ENCODE measurements at places on chromosomes 13 and 19.

DNA sequence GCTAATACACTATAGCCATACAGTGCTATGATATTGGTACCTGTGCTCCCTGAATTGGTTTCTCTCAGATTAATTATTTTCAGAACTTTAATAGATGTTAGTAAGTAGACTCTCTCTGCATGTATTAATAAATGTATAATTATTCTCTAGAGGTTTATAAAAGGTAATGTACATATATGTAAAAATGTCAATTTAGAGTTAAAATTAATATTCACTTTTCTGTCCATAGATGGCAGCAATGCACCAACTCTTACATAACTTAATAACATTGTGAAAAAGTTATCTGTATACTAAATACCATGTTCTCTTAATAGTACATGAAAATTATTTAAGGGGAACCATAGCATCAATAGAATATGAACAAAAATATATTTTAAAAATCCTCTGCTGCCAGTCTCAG, 515.0 kb upstream of the KLHL1 start:
- DNase-seq = peak; percentile 17

DNA sequence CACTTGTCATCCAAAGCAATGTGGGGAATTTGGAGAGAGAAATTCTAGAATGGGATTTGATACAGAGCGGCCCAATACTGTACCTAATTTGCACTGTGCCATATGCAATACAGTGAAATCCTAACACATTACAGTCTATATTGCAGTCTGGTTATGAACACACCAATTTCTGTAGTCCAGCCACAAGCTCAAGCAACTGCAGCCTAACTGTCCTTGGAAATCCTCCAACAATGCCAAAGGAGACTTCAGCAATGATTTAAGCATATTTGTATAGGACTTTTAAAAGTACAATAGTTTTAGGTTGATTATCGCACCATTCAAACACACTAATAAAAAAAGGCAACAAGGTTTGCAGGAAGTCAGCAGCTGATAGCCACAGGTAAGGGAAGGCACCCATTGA, 17.3 kb downstream of the DIAPH3 start:
- no peak for DNase-seq

GRCh38 chr19:948842-949496, 23.1 kb downstream of the ARID3A start:
- no peak for DNase-seq

DNA sequence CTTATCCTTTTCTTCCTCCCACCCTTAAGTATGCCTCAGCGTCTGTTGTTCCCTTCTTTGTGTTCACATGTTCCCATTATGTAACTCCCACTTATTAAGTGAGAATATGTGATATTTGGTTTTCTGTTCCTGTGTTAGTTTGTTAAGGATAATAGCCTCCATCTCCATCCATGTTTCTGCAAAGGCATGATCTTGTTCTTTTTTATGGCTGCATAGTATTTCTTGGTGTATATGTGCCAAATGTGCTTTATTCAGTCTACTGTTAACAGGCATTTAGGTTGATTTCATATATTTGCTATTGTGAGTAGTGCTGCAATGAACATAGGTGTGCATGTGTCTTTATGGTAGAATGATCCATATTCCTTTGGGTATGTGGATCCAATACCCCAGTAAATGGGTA, 3.2 kb upstream of the ZNF441 start:
- no peak for DNase-seq

- peak; percentile 80 for DNase-seq
These were observed 4.3 kb downstream of the PHF11 start for GRCh38 chr13:49499889-49500660.

DNA sequence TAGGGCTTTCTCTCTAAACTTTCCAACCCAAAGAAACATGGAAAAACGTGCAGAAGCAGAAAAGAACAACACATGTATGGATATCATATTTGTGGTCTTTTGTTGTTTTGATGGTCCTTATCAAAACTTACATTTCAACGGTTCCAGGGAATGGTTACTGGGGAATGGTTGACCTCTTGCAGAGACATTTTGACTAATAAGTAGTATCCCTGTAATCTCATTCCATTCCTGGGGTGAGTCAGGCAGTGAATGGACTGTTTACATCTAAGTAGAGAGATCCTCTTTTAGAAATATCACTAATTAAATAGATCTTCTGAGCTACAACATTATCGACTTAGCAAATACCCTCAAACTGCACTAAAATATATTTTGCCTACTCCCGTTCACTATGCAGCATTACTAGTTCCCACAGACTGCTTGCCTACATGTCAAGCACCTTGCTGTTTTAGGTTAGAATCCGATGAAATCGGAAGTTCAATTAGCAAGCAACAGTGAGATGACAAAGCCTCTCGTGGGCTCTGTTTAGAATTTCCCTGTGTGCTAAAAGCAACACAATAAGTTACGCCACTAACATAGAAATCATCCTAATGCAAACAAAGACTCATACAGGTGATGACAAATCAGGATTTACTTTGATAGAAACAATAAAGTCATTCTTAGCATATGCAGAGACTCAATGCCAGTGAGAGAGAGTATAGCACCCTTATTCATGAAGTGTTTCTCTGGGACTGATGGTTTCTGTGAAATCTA, 797.7 kb upstream of the ARGLU1 start:
- no peak for DNase-seq

DNA sequence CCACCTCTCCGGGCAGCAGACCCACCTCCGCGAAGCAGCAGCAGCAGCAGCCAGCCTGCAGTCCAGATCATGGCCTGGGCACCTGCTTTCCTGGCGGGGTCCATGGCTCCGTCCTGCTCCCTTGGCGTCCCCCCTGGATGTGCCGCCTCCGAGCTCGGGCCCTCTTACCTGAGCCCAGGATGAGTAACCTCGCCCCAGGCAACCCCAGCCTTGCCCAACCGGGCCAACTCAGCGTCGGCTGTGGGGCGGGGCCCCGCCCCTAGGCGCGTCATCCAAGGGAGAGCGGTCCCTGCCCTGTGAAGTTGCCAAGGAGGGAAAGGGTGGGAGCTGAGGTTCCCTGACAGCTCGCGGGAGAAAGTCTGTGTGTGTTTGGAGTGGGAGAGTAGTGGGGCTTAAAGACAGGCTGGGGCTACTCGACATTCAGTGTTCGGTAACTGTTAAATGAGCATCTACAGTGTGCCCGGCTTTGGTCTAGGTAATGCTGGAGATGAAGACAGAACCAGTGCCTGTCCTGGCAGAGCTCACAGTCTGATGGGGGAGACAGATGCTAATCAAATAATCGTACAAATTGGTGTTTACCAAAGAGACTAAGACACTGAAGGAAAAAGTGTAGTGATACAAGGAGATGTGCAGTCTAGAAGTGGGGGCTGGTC, at the start of gene LYPD3:
Gene LYPD3, minus strand, starts transcription at position 141 of the 653 bp plus-strand sequence. Its CDS starts 37 bp downstream, at position 104.
- peak; percentile 63 for DNase-seq

- DNase-seq = no peak
These were observed 1043.6 kb downstream of the UQCRFS1 start for GRCh38 chr19:28169168-28169887.

DNA sequence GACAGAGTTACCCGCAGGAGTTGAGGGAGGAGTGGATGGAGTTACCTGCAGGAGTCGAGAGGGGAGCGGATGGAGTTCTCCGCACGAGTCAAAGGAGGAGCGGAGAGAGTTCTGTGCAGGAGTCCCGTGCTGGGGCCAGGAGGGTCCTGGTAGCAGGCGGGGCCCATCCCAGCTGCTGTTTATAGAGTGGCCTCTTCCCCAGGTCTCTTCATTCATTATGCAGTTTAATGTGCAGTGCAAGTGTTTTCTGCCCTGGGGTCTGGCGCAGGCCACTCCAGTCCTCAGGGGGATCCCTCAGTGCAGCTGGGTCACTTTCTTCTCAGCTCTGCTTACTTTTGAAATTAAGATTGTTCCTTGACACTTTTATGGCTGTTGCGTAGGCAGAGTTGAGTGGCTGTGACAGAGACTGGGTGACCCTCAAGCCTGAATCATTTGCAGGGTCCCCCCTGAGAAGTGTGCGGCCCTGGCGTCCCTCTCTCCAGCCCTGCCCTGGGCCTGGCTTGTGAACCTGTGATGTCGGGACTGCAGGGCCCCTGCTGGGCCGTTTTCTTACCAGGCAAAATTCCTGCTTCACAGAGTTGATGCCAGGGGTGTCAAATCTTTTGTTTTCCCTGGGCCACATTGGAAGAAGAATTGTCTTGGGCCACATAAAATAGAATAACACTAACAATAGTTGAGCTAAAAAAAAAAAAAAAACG, 17.9 kb downstream of the TFDP1 start:
- no peak for DNase-seq

GRCh38 chr13:114027046-114027715, 53.3 kb upstream of the C13orf46 start:
- DNase-seq = no peak

GRCh38 chr13:104757712-104758111, 1691.5 kb upstream of the SLC10A2 start:
- DNase-seq = no peak

GRCh38 chr19:16458391-16459341, 13.1 kb downstream of the EPS15L1 start:
- no peak for DNase-seq

GRCh38 chr13:65275838-65276630, 1954.1 kb downstream of the PCDH9 start:
- no peak for DNase-seq

GRCh38 chr13:102138635-102139190, 263.1 kb downstream of the FGF14 start:
- DNase-seq = no peak

- DNase-seq = no peak
These were observed 456.4 kb downstream of the FGF14 start for GRCh38 chr13:101945435-101945834.

DNA sequence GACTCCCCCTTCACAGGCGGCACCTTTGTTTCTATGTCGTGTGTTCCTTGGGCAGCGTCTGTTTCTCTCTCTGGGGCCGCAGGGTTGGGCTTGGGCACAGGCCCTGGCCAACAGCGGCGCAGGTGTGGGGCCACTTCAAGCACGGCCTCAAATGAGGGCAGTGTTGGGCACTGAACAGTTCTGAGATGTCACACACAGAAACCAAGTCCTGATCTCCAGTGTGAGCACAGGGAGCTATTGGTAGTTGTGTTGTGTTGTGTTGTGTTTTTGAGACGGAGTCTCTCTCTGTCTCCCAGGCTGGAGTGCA, 42.7 kb downstream of the GATAD2A start:
- DNase-seq = no peak

- DNase-seq = no peak
These were observed 11.4 kb downstream of the NFIX start for GRCh38 chr19:13006431-13007281.

DNA sequence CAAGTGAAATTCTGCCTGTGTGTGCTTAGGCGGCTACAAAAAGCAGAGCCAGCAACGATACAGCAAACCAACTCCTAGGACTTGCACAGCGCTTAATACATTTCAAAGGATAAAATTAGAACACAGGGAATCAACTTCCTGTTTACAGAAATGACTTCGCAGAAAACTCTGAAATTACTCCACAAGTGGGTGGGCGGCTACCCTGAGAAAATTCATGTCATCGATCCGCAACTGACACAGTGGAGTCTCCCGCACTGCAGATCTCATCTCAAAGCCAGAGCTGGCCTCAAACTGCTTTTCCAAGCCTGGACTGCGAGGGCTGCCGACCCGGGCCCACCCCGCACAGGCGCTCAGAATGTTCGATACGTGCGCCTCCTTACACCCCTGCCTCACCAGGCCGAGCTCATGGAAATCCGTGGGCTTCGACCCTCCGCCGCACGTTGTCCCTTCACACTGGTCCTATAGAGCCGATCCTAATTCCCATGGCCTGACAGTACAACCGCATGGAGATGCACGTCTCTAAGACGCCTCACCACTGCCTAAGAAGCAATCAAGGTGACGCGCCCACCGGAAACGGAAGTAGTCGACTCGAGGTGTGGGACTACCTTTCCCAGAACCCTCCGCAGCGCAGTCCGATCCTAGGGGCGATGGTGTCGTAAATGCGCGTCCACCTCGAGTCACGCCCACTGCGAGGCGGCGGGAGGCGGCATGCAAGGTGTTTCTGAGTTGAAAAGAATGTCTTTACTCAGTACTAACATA, at the start of gene ZNF229:
Gene ZNF229, minus strand, starts transcription at position 557 of the 759 bp plus-strand sequence. CDS start 5,625 bp downstream, outside the sequence.
- peak; percentile 52 for DNase-seq

GRCh38 chr13:37230346-37230745, 124.9 kb upstream of the CSNK1A1L start:
- DNase-seq = no peak

DNA sequence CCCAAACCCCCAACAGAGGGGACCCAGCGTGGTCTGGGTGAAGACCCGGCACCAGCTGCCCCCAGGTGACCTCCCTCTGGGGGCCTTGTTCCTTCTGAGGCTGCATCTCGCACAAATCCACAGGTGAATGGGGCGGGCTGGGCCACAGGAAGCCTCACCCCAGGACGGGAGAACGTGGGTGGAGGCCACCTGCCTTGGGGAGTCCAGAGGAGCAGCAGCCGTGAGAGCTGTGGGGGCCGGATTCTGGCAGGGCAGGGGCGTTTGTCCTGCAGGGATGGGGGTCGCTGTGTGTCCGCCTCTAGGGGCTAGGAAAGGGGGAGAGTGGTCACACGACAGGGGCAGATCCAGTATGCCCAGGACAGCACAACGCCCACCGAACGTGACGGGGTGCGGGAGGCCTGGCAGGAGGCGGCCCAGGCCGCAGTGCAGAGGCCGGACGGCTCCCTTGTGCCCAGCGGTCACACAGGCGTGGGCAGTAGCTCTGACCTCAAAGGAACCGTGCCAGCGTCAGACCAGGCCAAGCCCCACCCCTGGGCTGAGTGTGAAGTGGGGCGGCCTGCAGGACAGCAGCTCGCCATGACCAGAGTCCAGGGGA, 6.7 kb downstream of the POLR2E start:
- DNase-seq = peak; percentile 71

DNA sequence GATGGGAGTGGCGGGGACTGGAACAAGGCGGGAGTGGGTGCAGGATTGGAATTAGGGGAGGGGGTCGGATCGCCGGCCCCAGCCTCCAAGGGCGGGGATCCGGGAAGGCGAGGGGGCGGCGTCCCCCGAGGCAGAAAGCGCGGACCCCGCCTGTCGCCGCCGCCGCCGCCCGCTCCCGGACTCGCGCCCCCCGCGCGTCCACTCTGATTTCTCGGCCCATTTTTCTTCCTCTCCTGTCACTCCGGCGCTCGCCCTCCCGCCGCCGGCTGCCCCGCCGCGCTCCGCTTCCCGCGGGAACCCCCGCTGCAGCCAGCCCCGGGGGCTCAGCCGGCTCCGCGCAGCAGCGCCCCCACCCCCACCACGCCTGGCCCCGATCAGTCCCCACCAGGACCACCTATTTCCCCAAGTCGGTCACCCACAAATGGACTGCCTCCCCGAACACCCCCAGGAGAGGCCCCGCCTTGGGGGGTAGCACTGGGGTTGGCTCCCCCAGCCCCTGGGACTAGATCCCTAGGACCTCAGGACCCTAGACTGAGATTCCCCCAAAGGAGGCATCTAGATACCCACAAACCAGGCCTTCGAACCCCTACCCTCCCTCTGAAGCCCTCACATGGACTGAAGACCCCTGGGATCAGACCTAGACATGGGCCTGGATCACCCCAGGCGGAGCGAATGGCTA, 12.6 kb upstream of the ERFL start:
- DNase-seq = no peak

DNA sequence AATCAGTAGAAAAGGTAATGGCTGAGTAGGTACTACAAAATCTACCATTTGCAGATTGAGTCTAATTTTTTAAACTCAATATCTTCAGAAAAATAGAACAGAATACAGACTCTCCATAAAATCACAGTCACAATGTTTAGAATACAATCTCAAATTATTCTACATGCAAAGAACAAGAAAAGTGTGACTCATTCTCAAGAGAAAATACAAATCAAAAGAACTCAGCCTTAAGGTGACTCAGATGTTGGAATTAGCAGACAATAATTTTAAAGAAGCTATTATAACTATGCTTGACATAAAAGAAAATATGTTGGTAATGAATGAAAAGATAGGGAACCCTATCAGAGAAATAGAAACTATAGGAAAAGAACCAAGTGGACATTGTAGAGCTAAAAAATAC, 78.9 kb downstream of the RXFP2 start:
- DNase-seq = no peak

All from suppressor macrophage treated with lipopolysaccharide for 4 hours (primary cell).